ENCODE measurements at places on chromosomes 7 and 10.

DNA sequence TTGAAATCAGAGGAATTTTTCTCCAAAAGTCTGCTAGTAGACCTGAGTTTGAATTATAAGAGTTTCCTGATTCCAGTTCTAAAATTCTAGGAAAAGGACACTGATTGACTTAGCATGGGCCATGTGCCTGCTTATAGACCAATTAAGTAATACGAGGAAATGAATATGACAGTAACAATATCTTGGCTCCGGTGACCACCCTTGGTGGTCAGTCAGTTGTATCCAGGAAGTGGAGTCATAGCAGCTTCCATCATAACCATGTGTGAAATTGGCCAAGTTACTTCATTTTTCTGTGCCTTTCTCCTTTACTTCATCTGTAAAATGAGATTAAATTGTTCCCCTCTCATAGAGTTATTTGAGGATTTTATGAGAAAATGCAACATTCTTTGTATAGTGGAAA is 66.9 kb downstream of the MTPAP start:
- H3K27me3 ChIP-seq: no peaks in the 10 kb centered on the region
- DNase-seq: no peak
- H3K36me3 ChIP-seq: no peaks in the 10 kb centered on the region
- H3K4me3 ChIP-seq: no peak overlapping the region

DNA sequence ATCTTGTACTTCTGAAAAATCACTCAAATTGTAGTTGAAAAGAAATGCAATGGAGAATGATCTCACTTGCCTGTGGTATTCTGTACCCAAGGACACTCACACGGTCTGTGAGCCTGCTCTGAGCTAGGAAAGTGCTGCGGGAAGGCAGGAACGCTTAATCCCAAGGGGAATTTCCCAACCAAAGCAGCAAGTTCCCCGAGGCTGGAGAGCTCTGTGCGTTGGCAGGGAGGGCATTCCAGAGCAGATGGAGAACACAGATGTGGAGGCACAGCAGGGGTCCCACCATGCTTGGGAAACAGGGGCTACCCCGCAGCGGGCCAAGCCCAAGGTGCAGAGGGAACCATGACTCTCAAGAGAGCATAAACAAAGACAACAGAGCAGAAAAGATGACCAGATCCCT is 13.6 kb downstream of the SVIL start:
- DNase-seq: no peak
- H3K27ac ChIP-seq: peak overlapping the region; percentile 5
- H3K4me3 ChIP-seq: no peak overlapping the region
- no peaks in the 10 kb centered on the region for H3K27me3 ChIP-seq
- no peaks in the 10 kb centered on the region for H3K4me1 ChIP-seq

- no peak overlapping the region for H3K27ac ChIP-seq
- H3K36me3 ChIP-seq: no peaks in the 10 kb centered on the region
- no peak overlapping the region for H3K4me3 ChIP-seq
- peaks cover 13% of the 10 kb centered on the region for H3K27me3 ChIP-seq
- DNase-seq: no peak
Measured at GRCh38 chr10:113562069-113562468, 9.2 kb downstream of the HABP2 start.

GRCh38 chr10:48807791-48808470 is 123.3 kb downstream of the WDFY4 start:
- no peaks in the 10 kb centered on the region for H3K36me3 ChIP-seq
- H3K27ac ChIP-seq: no peak overlapping the region
- no peaks in the 10 kb centered on the region for H3K27me3 ChIP-seq
- no peak for DNase-seq
- peaks cover 46% of the 10 kb centered on the region for H3K4me1 ChIP-seq
- H3K4me3 ChIP-seq: no peak overlapping the region

GRCh38 chr7:127876393-127876792 is 154.8 kb downstream of the LRRC4 start:
- H3K4me1 ChIP-seq: peaks cover 3% of the 10 kb centered on the region
- no peak overlapping the region for H3K4me3 ChIP-seq
- H3K27me3 ChIP-seq: no peaks in the 10 kb centered on the region
- no peaks in the 10 kb centered on the region for H3K36me3 ChIP-seq
- H3K27ac ChIP-seq: no peak overlapping the region

DNA sequence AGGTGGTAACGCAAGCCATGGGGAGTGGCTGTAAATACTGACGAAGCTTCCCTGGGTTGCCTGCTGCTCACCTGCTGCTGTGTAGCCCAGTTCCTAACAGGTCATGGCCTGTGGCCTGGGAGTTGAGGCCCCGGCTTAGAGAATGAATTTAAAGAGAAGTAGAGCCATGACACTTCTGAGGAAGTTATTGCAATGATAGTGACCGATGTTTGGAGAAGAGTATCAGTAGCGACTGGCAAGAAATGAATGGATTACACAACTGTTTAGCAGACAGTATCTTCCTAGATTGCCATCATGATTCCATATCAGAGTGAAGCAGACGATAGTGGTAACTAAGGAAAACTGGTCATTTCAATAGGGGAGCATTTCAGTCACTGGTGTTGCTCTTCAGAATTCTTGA is 249.6 kb downstream of the PLXDC2 start:
- H3K36me3 ChIP-seq: no peaks in the 10 kb centered on the region
- H3K4me1 ChIP-seq: no peaks in the 10 kb centered on the region
- H3K4me3 ChIP-seq: no peak overlapping the region
- no peaks in the 10 kb centered on the region for H3K27me3 ChIP-seq
- H3K27ac ChIP-seq: no peak overlapping the region
- DNase-seq: no peak

- no peak overlapping the region for H3K4me3 ChIP-seq
- H3K27ac ChIP-seq: no peak overlapping the region
- no peaks in the 10 kb centered on the region for H3K27me3 ChIP-seq
- no peaks in the 10 kb centered on the region for H3K36me3 ChIP-seq
Measured at GRCh38 chr10:110843796-110844616, 27.7 kb upstream of the PDCD4 start.

- no peak overlapping the region for H3K27ac ChIP-seq
- H3K27me3 ChIP-seq: no peaks in the 10 kb centered on the region
- no peak for DNase-seq
Measured at GRCh38 chr7:77897004-77897547, 98.5 kb downstream of the PHTF2 start.

- no peak overlapping the region for H3K27ac ChIP-seq
- peaks cover 14% of the 10 kb centered on the region for H3K27me3 ChIP-seq
- DNase-seq: no peak
- H3K4me3 ChIP-seq: no peak overlapping the region
- H3K4me1 ChIP-seq: no peaks in the 10 kb centered on the region
- H3K36me3 ChIP-seq: no peaks in the 10 kb centered on the region
Measured at GRCh38 chr7:128920913-128921582, 10.5 kb upstream of the KCP start.

DNA sequence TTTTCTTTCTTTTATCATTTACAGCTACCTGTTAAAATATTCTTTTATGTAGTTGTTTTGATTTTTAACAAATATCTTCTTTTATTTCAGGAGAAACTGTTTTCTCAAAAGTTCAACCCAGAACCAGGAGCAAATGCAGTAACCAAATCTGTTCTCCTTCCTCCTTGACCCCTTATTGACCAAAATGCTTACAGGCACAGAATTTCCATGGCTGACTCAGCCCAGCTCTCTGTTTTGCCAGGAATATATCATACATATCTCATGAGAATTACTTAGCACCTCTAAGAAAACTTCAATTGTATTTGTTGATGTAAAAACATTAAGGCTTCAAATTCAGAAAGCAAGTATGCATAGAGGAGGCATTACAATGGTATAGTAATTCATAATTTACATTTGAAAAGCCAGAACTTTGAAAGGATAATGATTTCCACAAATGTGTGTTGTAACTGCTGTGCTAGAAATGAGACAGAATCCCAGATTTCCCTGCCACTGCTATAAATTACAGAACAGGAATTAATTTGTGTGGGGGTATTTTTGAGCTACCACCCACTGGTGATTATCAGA is 2.2 kb downstream of the GSAP start:
- no peak overlapping the region for H3K4me3 ChIP-seq
- DNase-seq: no peak
- H3K4me1 ChIP-seq: peaks cover 2% of the 10 kb centered on the region
- peaks cover 3% of the 10 kb centered on the region for H3K27me3 ChIP-seq
- peak overlapping the region; percentile 69 for H3K27ac ChIP-seq

- H3K4me3 ChIP-seq: no peak overlapping the region
- no peaks in the 10 kb centered on the region for H3K36me3 ChIP-seq
- H3K27ac ChIP-seq: no peak overlapping the region
- peak; percentile 14 for DNase-seq
- no peaks in the 10 kb centered on the region for H3K4me1 ChIP-seq
Measured at GRCh38 chr7:22675917-22676343, 51.1 kb upstream of the IL6 start.

DNA sequence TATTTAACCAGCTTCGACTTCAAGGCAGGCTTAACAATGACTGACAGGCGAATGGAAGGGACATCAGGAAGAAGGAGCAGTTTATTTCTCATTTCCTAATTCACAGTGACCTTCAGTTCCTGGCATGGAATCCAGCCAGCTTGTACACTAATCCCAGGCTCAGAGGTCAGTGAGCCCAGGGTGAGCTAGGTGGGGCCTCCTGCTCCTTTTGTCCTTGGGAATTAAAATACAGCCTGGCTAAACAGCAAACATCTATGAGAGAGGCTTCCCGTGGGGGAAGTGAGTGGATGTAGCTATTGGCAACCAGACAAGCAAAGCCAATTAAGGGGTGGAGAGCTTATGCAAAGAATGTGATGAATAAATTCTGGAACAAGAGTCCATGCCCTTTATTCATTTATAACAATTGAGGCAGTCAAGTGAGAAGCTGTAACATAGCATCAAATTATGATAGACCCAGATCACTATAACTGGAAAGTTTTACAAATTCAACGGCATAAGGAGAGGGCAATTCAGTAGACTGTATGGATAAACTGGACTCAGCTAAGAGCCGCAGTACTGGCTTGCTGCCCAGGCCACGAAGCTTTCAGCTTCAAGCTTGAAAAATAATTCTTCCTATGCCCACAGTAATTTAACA is 57.1 kb downstream of the STK17A start:
- H3K36me3 ChIP-seq: peaks cover 44% of the 10 kb centered on the region
- H3K27ac ChIP-seq: peak overlapping the region; percentile 56
- no peaks in the 10 kb centered on the region for H3K4me1 ChIP-seq
- DNase-seq: no peak
- no peaks in the 10 kb centered on the region for H3K27me3 ChIP-seq
- no peak overlapping the region for H3K4me3 ChIP-seq

GRCh38 chr7:156903232-156903909 is 10.4 kb upstream of the LMBR1 start:
- H3K4me1 ChIP-seq: peaks cover 4% of the 10 kb centered on the region
- H3K4me3 ChIP-seq: no peak overlapping the region
- no peak for DNase-seq

DNA sequence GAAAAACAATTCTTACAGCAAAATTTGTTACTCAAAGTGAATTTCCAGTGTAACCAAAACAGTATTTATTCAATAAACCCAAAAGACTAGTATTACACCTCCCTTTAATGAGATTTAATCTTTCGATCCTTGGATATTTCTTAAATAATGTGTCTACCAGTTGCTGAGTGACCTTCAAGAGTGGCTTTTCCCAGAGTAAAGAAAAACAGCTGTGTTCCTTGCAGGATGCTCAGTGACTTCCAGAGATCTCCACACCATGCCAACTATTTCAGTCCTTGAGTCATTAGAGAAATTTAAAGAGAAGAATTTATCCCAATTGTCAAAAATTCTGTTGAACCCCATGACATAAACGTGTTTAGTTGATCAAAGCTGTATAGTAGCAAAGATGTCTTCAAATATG is 44.0 kb downstream of the IMMP2L start:
- DNase-seq: no peak
- no peak overlapping the region for H3K27ac ChIP-seq
- H3K4me3 ChIP-seq: no peak overlapping the region
- H3K36me3 ChIP-seq: no peaks in the 10 kb centered on the region
- H3K27me3 ChIP-seq: no peaks in the 10 kb centered on the region

GRCh38 chr10:105262666-105263065 is 621.6 kb downstream of the SORCS3 start:
- H3K27me3 ChIP-seq: no peaks in the 10 kb centered on the region
- no peaks in the 10 kb centered on the region for H3K36me3 ChIP-seq
- no peak overlapping the region for H3K27ac ChIP-seq

GRCh38 chr10:4647109-4647785 is 178.8 kb upstream of the AKR1E2 start:
- DNase-seq: no peak
- no peaks in the 10 kb centered on the region for H3K4me1 ChIP-seq
- no peaks in the 10 kb centered on the region for H3K36me3 ChIP-seq
- H3K4me3 ChIP-seq: no peak overlapping the region
- H3K27me3 ChIP-seq: no peaks in the 10 kb centered on the region
- no peak overlapping the region for H3K27ac ChIP-seq

DNA sequence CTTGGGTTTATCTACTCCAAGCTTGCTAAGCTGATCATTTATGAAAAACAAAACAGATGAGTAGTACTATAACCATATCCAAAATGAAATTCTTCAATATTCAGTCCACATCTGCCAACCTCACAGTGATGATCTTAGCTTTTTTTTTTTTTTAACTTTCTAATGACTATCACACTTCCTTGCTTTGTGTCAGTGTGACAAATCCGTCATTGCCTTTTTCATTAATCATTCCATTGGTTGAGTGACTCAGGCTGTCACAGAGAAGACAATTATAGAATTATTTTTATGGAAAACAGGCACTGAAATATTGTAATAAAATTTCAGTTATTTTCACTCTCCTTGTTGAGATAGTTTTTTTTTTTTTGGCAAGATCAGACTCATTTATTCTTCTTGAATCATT is 70.7 kb downstream of the CPVL start:
- H3K27ac ChIP-seq: no peak overlapping the region
- no peak overlapping the region for H3K4me3 ChIP-seq
- DNase-seq: no peak
- H3K36me3 ChIP-seq: no peaks in the 10 kb centered on the region
- no peaks in the 10 kb centered on the region for H3K27me3 ChIP-seq
- no peaks in the 10 kb centered on the region for H3K4me1 ChIP-seq

DNA sequence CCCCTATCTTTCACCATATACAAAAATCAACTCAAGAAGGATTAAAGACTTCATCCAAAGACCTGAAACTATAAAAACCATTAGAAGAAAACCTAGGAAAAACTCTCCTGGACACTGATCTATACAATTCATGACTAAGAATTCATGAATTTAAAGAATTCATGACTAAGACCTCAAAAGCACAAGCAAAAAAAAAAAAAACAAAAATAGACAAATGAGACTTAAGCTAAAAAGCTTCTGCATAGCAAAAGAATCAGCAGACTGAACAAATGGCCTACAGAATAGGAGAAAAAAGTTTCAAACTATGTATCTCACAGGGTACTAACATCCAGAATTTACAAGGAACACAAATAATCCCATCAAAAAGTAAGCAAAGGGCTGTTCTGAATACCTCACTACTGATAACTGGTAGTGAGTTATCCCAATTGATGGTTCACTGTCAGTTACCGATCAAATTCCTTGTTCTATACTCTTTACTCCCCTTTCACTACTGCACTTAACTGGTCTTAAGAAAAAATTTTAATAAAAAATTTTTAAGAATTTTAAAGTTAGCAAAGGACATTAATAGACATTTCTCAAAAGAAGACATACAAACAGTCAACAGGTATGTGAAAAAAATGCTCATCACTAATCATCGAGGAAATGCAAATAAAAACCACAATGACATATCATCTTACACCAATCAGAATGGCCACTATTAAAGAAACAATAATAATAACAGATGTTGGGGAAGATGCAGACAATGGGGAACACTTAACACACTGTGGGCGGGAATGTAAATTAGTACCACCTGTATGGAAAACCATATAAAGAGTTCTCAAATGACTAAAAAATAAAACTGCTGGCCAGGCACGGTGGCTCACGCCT is 33.2 kb downstream of the KMT2C start:
- H3K27me3 ChIP-seq: no peaks in the 10 kb centered on the region
- H3K4me3 ChIP-seq: no peak overlapping the region
- H3K36me3 ChIP-seq: no peaks in the 10 kb centered on the region
- H3K4me1 ChIP-seq: no peaks in the 10 kb centered on the region
- no peak for DNase-seq

GRCh38 chr7:129298268-129298893 is 73.6 kb downstream of the AHCYL2 start:
- no peak overlapping the region for H3K4me3 ChIP-seq
- H3K36me3 ChIP-seq: no peaks in the 10 kb centered on the region
- H3K4me1 ChIP-seq: no peaks in the 10 kb centered on the region

Data from thymus (tissue), 14 donors.